AG09319 (cell line): ENCODE measurements at places on chromosomes 3 and 15.

GRCh38 chr3:41569632-41570305, 370.5 kb downstream of the CTNNB1 start:
- no peak for DNase-seq

DNA sequence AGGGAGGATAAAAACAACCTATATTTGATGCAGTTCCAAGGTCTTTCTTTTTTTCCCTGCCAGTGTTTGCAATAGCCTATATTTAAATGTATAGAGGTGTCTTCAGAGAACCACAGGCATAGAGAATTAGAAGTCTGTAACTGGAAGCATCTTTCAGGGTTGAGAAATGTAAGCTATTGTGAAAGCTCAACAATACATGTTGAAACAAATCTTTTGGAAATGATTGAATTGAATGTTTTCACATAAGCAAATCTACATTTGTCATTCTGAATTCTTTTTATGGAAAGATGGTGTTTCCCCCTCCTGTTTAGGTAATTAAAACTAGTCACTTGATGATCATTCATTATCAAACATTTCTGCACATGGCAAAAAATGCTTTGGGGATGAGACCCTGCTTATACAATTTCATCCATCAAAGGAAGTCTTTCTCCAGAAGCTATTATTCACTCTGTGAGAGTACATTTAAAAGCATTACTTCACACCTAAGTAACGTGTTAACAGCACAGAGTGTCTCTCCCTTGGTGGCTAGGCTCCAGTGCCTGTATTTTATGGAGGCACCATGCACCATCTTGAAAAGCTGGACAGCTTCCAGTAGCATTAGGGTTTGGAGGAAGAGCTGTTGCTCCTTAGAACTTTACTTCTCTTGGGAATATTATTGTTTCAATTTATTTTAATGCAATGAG, 406.2 kb downstream of the LSAMP start:
- DNase-seq: no peak

- no peak for DNase-seq
These were observed 353.6 kb downstream of the ULK4 start for GRCh38 chr3:41608347-41608746.

- no peak for DNase-seq
These were observed 88.6 kb downstream of the ZNF385D start for GRCh38 chr3:21662403-21662802.

DNA sequence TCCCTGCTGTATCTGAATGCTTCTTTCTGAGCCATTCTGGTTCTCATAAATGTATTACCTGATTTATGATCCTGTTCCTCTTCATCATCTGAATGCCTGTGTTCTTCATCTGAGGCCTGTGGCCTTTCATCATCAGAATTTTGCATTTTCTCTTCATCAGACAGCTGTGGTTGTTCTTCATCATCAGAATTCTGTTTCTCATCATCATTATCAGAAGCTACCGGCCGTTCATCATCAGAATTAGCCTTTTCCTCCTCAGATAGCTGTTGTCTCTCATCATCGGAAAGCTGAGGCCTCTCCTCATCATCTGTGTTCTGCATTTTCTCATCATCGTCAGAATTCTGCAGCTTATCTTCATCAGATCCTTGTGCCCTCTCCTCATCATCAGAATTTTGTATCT, 5.9 kb downstream of the LEO1 start:
- no peak for DNase-seq
